NCI-H187 (cell line): ENCODE measurements at places on chromosomes 12 and 14.

GRCh38 chr12:131753005-131753404 is 42.1 kb downstream of the SFSWAP start:
- DNase-seq: no peak

GRCh38 chr14:89013098-89013504 is 188.7 kb downstream of the TTC8 start:
- no peak for DNase-seq

- peak; percentile 54 for DNase-seq
Measured at GRCh38 chr12:6647083-6647604, at the start of gene ACRBP. Gene ACRBP, minus strand, starts transcription at chr12:6647432. Its CDS starts 66 bp downstream, at chr12:6647366.

GRCh38 chr12:100058482-100059029 is 73.8 kb upstream of the ANKS1B start:
- no peak for DNase-seq

- DNase-seq: no peak
Measured at GRCh38 chr12:47574252-47575021, 131.4 kb downstream of the RPAP3 start.

DNA sequence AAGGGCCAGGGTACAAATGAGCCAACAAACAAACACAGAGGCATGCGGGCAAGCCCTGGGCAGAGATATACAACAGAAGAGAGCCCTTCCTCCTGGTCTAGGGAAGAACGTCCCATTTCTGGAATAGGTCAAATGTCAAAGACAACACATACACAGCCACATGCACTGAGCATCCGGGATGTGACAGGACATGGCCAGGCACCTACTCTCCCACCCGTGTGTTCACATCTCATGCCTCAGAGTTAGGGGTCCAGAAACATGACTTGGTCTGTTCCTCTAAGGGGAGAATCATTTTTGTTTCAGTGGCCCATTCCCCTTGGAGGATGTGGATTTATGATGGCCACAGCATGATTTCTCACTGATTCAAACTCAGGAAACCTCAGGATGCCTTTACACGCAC is 801 bp upstream of the ASB2 start:
- DNase-seq: no peak

DNA sequence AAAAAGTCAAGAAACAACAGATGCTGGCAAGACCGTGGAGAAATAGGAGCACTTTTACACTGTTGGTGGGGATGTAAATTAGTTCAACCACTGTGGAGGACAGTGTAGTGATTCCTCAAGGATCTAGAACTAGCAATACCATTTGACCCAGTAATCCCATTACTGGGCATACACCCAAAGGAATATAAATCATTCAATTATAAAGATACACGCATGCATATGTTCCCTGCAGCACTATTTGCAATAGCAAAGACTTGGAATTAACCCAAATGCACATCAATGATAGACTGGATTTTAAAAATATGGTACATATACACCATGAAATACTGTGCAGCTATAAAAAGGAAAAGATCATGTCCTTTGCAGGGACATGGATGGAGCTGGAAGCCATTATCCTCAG is 18.0 kb upstream of the CATSPERB start:
- no peak for DNase-seq

DNA sequence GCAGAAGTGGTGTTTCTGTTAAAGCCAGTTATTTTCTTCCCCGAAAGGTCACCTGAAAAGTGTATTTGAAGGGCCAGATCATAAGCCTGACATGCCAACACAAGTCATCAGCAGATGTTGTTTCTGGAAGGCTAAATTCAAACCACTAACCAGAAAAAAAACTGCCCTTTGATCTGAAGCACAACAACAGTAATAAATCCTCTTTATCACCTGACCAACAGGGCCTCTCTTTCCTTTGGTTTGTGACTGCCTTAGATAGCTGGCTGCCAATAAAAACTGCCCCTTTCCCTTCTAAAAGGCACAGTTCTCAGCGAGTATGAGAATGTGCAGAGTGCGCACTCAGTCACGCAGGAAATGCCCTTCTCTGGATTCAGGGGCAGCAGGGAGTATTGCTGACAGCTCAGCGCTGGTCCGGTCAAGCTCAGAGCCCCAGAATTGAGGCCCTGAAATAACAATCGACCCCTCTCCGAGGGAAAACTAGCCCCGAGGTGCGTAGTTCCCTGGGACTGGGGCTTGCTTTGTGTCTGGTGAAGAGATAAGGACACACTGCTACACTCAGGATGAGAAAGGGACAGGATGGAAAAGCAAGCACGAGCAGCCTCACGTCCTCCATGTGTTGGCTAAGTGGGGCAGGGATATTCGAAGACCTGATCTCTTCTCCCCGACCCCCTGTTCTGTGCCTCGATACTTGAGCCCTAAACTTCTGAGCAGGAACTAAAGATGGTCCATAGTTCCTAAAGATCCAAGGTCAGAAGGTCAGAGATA is 184.2 kb upstream of the GZMB start:
- DNase-seq: no peak

- DNase-seq: peak; percentile 40
Measured at GRCh38 chr14:76863724-76864407, 37.7 kb downstream of the LRRC74A start.

DNA sequence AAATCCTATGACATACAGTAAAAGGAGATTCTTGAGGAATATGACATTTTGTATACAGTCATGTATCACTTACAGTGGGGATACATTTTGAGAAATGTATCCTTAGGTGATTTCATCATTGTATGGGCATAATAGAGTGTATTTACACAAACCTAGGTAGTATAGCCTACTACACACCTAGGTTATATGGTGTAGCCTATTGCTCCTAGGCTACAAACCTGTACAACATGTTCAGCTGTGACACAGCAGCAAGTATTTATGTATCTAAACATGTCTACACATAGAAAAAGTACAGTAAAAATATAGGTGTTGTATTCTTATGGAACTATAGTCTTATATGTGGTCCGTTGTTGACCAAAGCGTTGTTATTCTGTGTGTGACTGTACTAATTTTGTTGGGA is 178.8 kb downstream of the FOXA1 start:
- DNase-seq: no peak

GRCh38 chr12:47068539-47068938 is 10.9 kb upstream of the PCED1B start:
- no peak for DNase-seq

DNA sequence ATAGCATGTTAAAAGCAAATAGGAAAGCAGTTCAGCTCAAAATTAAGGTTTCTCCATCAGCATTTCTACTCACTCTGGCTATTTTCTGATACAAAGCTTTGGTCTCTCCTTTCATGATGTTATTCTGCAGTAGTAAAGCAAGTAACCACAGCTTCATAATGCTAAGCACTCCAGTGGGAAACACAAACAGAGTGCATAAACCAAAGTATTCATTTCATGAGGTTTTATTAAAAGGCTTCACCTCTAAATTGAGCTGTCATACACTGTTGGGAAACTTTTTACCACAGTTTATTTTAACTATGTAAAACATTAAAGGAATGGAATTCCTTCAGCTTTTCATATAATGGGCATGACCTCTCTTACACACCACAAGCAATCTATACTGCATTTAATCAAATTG is 157.9 kb upstream of the LMO3 start:
- DNase-seq: no peak

DNA sequence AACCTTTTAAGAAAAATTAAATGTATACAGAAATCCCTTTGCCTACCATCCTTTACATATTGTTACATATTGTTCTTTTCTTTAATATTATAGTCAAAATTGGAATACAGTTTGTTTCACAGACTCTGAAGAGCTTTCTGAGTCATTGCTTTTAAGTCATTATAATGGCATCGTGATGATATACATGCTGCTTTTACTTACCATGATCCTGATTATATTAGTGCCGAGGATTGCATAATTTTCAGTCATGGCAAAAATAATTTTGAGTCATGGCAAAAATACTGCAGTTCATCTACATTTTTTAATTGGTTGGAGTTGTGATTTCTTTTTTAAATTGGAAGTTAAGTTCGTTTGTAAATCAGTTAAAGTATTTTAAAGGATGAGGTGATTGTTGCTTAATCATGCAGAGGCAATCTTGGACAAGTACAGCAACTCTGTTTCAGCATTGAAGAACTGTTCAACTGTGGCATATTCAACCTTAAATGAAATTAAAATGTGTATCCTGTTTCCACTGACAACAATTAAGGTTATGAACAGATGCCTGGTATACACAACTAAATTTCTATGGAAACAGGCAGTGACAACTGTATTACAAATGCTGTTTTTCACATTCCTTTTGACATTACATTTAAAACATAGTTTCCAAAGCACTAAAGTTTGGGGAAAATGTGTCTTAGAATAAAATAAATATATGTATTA is 142.3 kb downstream of the PCNX1 start:
- DNase-seq: no peak

DNA sequence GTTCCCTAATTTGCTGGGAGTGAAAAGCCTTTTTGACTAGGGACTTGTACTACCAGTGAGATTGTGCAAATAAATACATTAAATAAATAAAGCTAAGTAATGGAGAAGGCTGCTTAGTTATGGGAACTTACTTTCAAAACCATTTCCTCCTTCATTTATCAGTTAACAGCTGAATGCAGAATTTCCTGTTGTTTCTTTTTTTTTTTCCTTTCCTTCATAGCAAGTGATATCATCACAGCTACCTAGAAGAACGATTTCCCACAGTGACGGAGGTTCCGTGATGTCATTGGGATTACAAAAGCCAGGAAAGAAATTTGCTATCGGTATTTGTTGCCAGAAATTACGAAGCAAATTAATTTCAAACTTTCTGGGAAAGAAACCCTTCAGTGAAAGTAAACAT is 42.1 kb upstream of the SOCS2 start:
- no peak for DNase-seq

DNA sequence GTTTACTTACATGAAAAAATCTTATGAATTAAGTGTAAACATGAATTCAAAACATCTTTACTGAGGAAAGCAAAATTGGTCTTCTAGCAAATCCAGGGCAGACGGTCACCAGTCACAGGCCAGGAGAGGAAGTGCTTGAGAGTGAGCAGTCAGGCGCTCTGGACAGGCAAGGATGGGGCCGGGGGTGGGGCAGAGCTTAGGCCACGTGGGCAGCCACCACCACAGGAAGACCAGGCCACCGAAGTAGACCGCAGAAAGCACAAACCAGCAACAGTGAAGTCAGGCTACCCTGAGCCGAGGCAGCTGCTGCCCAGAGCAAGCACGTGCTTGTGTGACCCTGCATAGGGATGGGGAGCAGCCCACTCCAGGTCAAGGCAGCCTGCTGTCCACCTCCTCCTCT is 33.5 kb downstream of the SLC6A12 start:
- no peak for DNase-seq

DNA sequence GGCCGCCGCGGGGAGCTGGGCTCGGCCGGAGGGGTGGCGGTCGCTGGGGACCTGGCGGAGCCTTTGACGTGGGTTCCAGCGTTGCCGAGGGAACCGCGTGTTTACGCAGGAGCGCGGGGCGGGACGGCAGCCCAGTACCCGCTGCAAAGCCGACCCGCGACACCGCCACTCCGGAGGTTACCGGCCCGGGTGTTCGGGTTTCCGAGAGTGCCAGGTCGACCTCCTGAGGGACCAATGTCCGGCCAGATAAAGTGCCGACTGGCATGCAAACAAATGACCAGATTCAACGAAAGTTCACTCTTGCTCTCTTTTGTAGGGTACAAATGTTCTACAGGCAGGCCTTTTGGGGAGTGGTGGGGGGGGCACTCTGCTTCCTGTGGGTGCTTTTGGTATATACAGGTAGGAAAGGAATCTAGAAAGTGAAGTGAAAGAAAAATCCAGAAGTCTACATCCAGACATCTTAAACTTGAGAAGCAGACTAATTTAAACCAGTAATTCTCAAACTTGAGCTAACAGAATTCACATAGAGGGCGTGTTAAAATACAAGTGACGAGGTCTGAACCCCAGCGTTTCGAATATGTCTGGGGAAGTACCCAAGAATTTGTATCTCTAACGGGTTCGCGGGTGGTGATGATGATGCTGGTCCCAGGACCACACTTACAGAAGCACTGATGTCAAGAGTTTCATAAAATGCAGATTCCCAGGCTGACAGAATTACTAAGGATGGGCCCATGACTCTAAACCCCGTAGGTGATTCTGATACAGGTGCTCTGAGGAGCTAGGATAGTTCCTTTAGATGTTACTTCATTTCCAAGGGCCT is at the start of gene GPR135:
TSS of gene GPR135 (minus strand) at position 65 of the 820 bp plus-strand sequence. CDS start 154 bp downstream, outside the sequence.
- DNase-seq: no peak
